ENCODE measurements at places on chromosomes 7 and 10.

- no peak for ATAC-seq
Observed at GRCh38 chr10:12252882-12253546, 57.0 kb downstream of the CDC123 start.

- ATAC-seq = peak; percentile 97
Observed at GRCh38 chr10:71094712-71095390, 117.5 kb upstream of the UNC5B start.

DNA sequence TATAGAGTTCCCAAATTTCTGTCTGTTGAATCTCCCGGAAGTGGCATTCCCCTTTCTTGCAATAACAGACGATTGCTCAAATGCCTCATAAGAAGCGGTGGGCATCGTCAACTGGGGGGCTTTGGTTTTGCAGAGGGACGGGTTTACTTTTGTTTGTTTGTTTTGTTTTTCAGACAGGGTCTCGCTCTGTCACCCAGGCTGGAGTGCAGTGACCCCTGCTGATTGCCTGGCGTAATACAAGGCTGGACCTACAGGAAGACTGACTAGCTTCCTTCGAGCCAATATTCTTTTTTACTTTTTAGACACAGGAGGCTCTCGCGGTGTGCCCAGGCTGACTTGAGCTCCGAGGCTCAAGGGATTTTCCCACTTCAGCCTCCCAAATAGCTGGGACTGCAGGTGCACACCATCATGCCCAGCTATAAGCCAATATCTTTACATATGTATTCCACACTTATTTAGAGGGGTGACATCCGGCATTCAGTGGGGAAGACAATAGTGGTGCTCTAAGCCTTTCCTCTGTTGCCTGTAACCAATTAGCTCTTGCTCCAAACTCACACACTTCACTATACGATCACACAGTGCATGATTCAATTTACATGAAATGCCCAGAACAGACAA is 58.1 kb downstream of the FHIP2A start:
- no peak for ATAC-seq

- no peak for ATAC-seq
Observed at GRCh38 chr7:121079425-121080169, 91.1 kb downstream of the CPED1 start.
